ENCODE measurements at places on chromosomes 5 and 9.

GRCh38 chr9:122286764-122287163 lies 22.1 kb downstream of the MRRF start:
- DNase-seq = no peak

DNA sequence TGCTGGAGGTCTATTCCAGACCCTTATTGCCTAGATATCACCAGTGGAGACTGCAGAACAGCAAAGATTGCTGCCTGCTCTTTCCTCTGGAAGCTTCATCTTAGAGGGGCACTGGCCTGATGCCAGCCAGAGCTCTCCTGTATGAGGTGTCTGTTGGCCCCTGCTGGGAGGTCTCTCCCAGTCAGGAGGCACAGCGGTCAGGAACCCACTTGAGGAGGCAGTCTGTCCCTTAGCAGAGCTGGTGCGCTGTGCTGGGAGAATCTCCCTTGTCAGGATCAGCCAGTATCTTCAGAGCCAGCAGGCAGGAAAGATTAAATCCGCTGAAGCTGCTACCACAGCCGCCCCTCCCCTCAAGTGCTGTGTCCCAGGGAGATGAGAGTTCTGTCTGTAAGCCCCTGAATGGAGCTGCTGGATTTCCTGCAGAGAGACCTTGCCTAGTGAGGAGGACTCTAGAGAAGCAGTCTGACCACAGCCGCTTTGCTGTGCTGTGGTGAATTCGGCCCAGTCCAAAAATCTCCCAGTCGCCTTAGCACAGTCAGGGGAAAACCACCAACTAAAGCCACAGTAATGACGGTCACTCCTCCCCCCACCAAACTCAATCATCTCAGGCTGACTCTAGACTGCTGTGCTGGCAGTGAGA lies 124.1 kb downstream of the JAKMIP2 start:
- no peak for DNase-seq

DNA sequence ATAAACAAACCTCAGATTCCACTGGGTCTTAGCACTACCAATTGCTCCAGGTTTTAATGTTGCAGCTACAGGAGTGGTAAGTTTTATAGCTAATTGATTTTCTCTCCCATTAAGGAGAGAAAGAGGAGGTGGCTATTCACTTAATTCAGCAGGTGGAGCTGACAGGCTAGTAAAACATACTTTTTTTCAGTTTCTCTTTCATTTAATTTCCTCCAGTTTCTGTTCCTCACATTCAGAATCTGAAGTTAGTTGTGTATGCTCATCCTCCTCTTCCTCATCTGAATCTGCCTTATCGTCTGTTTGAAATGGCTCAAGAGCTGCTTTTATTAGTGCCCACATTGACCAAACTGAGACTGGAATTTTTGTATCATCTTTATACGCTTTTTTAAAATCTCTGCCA lies 98.0 kb downstream of the PLPPR1 start:
- no peak for DNase-seq

- no peak for DNase-seq
These were observed 4.5 kb downstream of the EGR1 start for GRCh38 chr5:138469540-138470321.

GRCh38 chr5:134969166-134969565 lies 1.5 kb downstream of the CATSPER3 start:
- no peak for DNase-seq

DNA sequence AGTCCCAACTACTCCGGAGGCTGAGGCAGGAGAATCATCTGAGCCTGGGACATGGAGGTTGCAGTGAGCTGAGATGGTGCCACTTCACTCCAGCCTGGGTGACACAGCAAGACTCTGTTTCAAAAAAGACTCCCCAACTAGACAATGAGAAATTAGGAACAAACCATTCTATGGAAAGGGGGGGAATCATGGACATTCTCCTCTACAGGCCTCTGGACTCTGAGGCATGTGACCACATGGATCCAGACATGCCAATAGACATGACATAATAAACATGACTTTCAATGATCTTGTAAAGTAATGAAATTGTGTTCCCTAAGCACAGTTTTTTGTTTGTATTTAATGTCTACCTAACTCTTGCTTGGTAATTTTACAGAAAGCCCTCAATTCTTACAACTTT lies 8.8 kb downstream of the HOMER1 start:
- DNase-seq = no peak

DNA sequence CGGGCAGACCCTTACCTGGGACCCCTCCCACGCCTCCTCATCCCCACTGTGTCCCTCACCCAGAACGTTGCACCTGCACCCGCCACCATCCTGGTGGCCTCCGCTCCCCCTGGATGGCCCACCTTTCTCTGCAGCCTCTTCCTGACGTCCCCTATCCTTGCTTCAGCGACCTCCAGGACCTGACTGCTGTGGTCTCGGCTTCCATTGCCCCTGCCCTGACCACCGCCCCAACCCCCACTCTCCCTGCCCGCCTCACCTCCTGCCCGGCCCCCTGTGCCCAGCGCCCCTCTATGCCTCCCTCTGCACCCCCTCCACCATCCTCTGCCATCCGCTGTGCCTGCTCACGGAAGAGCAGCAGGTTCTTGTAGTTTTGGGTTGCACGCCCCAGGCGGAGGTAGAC lies 2.2 kb downstream of the LCN10 start:
- DNase-seq = no peak

- DNase-seq = no peak
These were observed 308.9 kb downstream of the NR2F1-AS1 start for GRCh38 chr5:93272108-93272507.

DNA sequence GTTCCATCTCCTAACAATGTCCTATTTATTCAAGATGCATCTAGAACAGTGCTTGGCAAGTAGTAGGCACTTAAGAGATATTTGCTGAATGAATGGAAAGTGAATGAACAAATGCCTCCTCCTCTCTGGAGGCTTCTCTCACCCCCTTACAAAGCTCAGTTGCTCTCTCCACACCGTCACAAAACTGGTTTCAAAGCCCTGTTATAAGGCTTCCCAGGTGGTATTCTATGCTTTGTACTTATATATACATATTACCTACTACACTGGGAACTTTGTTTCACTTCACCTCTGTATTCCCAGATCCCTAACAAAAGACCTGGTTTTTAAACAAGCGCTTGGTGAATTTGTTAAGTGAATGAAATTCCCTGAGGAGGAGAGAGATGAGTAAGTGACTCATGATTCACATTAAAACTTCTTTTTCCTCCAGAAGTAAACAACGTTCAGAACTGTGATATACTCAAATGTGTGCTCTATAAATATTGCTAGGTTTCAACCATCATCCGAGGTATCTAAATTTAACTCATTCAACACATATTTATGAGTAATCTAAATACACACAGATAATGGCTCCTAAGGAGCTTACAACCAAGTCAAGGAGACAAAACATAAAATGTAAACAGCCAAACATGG lies 36.0 kb downstream of the DENND1A start:
- DNase-seq = no peak

GRCh38 chr5:60084226-60084625 lies 190.7 kb upstream of the PDE4D start:
- no peak for DNase-seq

- no peak for DNase-seq
These were observed 87.7 kb upstream of the LRRTM2 start for GRCh38 chr5:138962614-138963370.

DNA sequence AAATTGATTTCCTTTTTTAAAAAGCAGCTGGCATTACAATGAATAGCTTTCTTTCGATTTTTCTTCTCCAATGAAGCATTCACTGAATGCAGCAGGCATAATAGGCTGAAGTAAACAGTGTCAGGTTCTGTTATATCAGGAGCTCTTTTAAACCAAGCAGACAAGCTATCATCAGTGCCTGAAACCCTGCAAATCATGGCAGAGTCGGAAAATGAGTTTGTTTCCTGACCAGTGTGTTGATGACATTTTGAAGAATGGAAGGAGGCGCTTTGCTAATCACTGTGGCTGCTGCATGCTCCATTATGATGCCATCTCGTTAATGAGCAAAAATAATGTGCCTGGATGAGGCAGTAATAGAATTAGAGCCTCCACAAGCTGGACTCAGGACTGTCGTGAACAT lies 284.5 kb downstream of the ZNF608 start:
- no peak for DNase-seq

GRCh38 chr9:111148052-111149017 lies 110.1 kb upstream of the LPAR1 start:
- no peak for DNase-seq

DNA sequence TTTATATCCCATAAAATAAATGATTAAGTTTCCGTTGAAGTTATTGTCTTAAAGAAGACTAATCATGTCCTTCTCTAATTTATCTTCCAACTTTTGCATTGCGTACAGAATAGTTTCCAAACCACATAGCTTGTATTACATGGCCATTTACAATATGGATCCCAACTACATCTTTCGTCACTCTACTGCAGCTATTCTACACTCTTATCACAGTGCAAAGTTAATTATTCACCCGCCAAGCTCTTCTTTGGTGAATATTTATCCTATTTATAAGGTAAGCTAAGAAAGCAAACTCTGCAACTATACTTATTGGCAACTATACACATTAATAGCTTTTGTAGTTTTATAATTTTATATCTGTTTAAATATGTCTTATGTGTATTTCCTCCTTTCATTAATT lies 75.9 kb upstream of the ADAMTS19 start:
- DNase-seq = no peak

- DNase-seq = no peak
These were observed 122.8 kb downstream of the CCDC192 start for GRCh38 chr5:127826011-127826410.

DNA sequence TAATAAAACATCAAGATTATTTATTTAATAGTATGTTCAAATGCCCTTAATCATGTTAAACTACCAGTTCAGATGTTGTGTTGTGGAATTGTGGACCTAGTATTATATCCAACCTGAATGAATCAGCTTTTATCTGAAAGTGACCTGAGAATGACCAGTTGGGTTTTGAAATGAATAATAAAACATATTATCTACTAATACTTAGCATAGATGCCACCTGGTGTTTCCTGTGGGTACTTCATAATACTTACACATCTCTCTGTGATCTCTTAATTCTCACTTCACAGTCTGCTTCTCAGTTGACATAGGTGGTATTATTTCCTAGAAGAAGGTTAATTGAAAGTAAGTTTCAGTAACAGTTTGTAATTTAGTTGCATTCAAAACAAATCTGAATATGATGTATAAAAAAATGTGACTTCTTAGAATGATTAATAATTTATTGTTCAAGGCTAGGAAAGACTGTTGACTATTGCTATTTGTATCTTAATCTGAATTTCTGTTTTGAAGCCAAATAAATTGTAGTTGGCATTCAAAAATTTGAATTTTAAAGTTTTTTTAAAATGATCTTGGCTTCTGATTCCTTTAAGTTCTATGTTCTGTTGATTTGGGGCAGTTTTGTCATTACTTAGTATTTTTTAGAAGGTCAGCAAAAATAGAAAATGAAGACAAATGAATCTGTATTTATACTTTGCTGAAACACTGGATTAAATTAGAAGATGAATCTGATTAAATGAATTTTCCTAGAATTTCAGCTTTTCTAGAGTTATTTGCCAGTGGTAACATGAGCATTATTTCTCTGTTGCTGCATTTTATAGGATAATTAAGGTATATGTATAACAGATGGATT lies 48.2 kb downstream of the KIF2A start:
- DNase-seq = no peak

DNA sequence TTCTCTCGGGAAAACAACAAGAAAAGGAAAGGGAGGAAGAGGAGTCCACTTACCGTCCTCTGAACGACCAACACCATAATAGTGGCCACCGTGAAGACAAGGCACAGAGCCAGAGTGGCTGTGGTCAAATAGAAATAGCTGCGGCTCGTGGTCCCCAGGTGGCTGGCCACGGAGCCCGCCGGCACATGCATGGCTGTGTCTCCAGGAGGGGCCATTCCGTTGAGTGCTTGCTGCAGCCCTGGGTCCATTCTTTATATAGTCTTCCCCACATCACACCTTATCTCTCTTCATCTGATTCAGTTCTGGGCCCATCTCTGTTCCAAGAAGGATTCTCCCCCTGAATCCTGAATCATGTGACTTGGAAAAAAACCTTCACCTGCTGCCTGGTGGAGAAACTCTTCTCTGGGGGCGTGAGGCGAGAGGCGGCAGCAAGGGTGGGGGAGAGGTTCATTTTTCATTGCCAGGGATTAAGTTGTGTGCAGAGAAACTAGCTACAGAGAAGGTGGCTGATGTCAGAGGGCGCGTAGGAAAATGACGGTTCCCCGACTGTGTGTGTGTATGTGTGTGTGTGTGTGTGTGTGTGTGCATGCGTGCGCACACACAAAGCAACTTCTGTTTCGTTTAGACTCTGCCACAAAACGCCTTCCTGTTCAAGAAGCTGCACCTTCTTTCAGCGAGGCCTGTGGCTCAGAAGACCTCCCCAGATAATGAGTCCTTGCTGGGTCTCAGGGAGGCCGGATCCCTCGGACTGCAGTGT lies at the start of gene TNFSF8:
Gene TNFSF8, minus strand, starts transcription at position 536 of the 757 bp plus-strand sequence. Its CDS starts 288 bp downstream, at position 248.
- no peak for DNase-seq

DNA sequence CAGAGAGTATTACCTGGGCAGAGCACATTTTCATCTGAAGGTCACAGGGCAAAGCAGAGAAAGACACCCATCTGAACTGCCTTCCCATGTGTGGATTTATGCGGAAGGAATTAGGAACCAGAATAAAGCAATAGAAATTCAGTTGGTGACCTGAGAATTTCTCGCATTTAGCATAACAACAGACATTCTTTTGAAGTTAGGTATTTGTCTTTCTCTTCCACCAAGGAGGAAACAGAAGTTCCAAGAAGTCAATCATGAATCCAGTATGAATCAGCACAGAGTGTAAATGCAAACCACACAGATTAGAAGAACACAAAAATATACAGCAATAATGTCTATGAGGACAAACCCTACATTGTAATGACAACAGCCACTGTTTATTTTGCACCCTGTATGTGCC lies 515.2 kb upstream of the BRINP1 start:
- DNase-seq = no peak

- DNase-seq = no peak
These were observed 70.4 kb upstream of the CTSV start for GRCh38 chr9:97109194-97109811.
